ENCODE measurements at places on chromosomes 7 and 10.

DNA sequence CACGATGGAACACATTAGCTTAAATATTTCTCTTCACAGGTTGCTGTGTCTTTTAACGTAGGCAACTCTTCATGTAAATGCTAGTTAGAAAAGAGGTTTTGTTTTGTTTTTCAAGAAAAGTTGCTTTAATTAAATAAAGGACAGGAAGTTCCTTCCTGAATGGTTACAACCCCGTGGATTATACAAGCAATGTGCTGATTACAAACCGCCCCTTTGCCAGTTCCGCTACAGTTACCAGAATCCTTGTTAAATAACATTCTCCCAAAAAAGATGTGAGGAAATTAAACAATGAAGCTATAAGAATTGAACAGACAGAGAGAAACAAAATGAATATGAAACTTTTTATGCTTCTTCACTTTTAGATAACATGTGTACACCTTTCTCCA is 75.1 kb downstream of the LYZL2 start:
- DNase-seq = no peak

DNA sequence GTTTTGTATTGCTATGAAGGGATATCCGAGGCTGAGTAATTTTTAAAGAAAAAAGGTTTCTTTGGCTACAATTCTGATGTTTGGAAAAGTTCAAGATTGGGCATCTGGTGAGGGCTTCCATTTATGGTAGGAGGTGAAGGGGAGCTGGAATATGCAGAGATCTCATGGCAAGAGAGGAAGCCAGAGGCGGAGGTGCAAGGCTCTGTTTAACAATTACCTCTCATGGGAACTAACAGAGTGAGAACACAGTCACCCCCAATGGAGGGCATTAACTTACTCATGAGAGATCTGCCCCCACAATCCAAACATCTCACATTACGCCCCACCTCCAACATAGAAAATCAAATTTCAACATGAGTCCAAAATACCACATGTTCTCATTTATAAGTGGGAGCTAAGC is 62.0 kb downstream of the AKR1D1 start:
- DNase-seq = no peak

DNA sequence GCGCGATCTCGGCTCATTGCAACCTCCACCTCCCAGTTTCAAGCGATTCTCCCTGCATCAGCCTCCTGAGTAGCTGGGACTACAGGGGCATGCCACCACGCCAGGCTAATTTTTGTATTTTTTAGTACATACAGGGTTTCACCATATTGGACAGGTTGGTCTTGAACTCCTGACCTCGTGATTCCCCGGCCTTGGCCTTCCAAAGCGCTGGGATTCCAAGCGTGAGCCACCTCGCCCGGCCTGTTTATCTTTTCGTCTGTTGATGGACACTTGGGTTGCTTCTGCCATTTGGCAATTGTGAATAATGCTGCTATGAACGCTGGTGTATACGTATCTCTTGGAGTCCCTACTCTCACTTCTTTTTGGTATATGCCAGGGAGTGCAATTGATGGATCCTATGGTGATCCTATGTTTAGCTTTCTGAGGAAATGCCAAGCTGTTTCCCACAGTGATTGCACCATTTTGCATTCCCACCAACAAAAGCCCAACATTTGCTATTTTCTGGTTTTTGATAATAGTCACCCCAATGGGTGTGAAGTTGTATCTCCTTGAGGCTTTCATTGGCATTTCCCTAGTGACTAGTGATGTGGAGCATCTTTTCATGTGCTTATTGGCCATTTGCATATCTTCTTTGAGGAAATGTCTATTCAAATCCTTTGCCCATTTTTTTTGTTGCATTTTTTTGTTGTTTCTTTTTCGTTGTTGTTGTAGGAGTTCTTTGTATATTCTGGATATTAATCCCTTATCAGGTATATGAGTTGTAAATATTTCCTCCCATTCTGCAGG is 3.5 kb downstream of the ANTXRL start:
- DNase-seq = no peak

DNA sequence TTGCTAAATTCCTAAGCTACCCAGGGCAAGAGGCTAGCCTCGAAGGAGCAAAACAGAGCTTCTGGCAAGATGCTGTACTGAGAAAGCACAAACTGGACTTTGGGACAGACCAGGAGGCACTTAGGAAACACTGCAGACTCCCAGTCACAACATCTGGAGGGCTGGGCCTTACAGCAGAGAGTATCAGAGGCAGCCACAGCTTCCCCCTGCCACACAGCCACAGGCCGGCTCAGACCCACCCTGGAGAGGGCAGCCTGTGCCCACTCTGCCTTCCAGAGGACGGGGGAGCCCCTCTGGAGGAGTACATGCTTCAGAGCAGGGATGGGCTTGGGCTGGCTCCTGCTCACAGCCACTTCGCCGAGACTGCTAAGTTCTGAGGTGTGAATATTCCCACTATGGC is 17.4 kb downstream of the ESYT2 start:
- DNase-seq = no peak

GRCh38 chr10:131944412-131944811 is 37.3 kb downstream of the BNIP3 start:
- DNase-seq = no peak

DNA sequence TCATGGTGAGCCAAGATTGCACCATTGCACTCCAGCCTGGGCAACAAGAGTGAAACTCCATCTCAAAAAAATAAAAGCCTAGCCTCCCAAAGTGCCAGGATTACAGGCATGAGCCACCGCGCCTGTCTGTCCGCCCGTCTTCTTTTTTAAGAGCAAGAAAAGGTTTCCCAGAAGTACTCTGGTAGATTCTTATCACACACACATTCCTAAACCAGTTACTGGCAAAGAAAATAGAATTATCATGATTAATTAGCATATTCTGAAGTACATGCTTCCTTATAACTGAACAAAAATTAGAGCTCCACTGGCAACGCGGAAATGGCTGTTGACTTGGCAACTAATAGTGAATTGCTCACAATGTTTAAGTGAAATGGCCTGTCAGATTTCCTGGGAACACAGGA is 87.0 kb downstream of the ADK start:
- DNase-seq = no peak

- no peak for DNase-seq
These were observed 21.6 kb upstream of the OTUD1 start for GRCh38 chr10:23417254-23417653.

GRCh38 chr10:79930751-79931150 is 18.2 kb downstream of the SFTPD start:
- no peak for DNase-seq

DNA sequence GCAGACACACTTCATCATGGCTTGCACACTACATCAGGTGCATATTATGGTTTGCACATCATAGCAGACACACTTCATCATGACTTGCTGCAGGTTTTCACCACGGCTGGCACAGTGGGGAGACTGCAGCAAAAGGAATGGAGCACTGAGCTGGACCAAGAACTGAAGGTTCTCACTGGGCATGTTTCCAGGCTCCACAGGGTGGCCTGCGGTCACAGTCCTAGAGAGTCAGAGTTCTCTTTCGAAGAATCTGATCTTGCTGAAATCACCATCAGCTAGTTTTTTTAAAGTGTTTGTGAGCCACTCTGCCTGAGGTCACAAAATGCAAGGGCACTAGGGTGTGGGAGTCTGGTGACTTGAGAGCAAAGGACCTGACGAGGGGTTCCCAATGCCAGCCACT is 140.4 kb upstream of the NPY start:
- DNase-seq = no peak

GRCh38 chr7:87456247-87456646 is 19.2 kb downstream of the ABCB4 start:
- DNase-seq = no peak
